ENCODE measurements at places on chromosomes 1 and 21. TPM values are rescaled to one million over a fixed set of nuclear protein-coding genes. Genes with fewer than 3 reads are reported as not detected.

DNA sequence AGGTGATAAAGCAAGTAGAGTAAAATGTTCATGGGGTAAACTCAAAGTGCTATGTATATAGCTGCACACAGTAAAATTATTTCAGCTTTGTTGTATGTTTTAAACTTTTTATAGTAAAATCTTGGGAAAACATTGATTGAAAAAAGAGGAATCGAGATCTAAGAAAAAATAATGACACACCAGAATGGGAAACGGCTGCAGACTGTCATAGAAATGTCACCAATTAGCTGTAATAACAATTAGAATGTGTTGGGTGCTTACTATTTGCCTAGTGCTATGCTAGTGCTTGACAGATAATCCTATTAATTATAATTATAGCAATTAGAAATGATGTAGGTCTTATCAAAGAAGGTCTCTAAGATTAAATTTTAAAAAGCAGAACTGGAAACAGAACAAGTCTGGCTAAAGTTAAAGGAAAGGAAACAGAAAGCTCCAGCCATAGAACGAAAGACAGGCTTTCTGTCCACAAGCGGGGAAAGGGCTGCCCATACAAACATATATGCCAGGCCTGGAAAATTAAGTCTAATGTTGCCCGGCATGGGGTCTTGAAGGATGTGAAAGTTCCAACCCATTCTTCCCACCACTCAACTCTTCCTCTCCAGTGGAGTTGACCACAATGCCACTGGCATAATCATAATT is 5.0 kb downstream of the PCNX2 start:
- no peaks in the 10 kb centered on the region for H3K27me3 ChIP-seq
- H3K4me1 ChIP-seq = peaks cover 17% of the 10 kb centered on the region
- no peak overlapping the region for H3K27ac ChIP-seq

- no peak overlapping the region for H3K27ac ChIP-seq
- no peaks in the 10 kb centered on the region for H3K36me3 ChIP-seq
- no peaks in the 10 kb centered on the region for H3K27me3 ChIP-seq
- no peaks in the 10 kb centered on the region for H3K4me1 ChIP-seq
- DNase-seq = no peak
Measured at GRCh38 chr1:41752514-41753170, 166.1 kb downstream of the HIVEP3 start.

- H3K27ac ChIP-seq = no peak overlapping the region
- H3K27me3 ChIP-seq = peaks cover 1% of the 10 kb centered on the region
- no peaks in the 10 kb centered on the region for H3K36me3 ChIP-seq
Measured at GRCh38 chr1:179016706-179017382, 8.8 kb upstream of the FAM20B start.

DNA sequence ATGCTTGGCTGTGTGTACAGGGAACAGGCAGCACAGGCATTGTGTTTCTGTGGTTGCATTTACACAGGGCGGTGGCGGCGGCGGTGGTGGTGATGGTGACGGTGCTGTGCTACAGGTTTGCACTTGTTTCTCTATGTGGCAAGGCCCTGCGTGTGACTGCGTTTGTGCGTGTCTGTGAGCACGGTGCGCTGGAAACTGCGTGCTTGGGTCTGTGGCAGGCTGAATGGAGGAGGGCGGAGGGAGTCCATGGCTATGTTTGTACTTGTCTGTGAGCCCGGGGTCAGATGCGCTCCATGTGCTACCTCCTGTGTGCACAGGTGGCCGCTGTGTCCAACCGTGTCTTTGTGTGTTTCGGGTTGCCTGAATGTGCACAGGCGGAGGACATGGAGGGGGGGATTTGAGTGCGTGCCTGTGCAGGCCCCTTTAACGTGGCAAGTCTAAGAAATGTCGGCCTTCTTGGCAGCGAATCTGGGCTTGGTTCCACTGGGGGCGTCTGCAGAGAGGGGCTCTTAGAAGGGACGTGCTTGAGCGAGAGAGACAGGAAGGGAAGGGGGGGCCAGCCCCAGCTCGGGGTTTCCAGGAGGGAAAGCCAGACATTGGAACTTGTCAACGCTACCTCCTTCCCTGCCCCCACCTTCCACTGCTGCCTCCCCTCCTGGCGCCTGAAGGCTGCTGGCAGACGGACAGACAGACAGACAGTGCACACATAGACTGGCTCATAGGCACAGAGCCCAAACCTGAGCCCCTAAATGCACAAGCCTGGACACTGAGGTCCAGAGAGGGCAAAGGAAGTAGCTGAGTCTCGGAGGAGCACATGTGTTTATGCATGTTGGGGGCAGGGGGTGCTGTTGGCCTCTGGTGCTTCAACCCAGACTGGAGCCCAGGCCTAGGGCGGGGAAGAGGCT is 32.7 kb upstream of the WASF2 start:
- H3K36me3 ChIP-seq = peaks cover 11% of the 10 kb centered on the region
- peak overlapping the region; percentile 43 for H3K4me3 ChIP-seq
- no peak overlapping the region for H3K27ac ChIP-seq
- peaks cover 18% of the 10 kb centered on the region for H3K27me3 ChIP-seq

- no peaks in the 10 kb centered on the region for H3K4me1 ChIP-seq
- peaks cover 10% of the 10 kb centered on the region for H3K27me3 ChIP-seq
- DNase-seq = no peak
- no peak overlapping the region for H3K27ac ChIP-seq
- no peaks in the 10 kb centered on the region for H3K36me3 ChIP-seq
Measured at GRCh38 chr1:46480959-46481646, 8.5 kb upstream of the DMBX1 start.

GRCh38 chr1:159943908-159944622 is 1.3 kb downstream of the IGSF9 start:
- no peak overlapping the region for H3K4me3 ChIP-seq
- H3K4me1 ChIP-seq = peaks cover 7% of the 10 kb centered on the region
- H3K27me3 ChIP-seq = peaks cover 14% of the 10 kb centered on the region
- H3K27ac ChIP-seq = no peak overlapping the region
- no peaks in the 10 kb centered on the region for H3K36me3 ChIP-seq
- no peak for DNase-seq

DNA sequence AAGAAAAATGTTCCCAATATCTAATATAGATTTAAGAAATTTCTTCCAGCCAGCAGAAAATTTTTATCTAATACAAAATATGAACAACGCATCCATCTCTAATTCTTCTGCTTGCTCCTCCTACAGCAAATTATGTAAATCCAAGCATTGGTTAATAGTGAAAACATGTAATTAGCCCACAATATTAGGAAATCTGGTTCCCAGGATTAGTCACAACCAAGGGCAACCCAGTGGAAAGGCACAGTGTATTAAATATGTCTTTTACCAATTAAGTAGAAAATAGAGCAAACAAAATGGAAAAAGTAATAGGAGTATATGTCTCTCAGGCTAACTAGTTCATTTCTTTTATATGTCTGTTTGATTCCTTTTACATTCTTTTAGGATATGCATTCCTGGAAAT is 59.4 kb upstream of the IFI44L start:
- H3K4me3 ChIP-seq = no peak overlapping the region
- H3K36me3 ChIP-seq = no peaks in the 10 kb centered on the region
- no peaks in the 10 kb centered on the region for H3K4me1 ChIP-seq
- no peak overlapping the region for H3K27ac ChIP-seq
- DNase-seq = no peak

- no peak overlapping the region for H3K4me3 ChIP-seq
- no peaks in the 10 kb centered on the region for H3K36me3 ChIP-seq
- peaks cover 30% of the 10 kb centered on the region for H3K4me1 ChIP-seq
- no peak overlapping the region for H3K27ac ChIP-seq
- H3K27me3 ChIP-seq = no peaks in the 10 kb centered on the region
Measured at GRCh38 chr1:224219612-224220059, 36.6 kb downstream of the DEGS1 start.

DNA sequence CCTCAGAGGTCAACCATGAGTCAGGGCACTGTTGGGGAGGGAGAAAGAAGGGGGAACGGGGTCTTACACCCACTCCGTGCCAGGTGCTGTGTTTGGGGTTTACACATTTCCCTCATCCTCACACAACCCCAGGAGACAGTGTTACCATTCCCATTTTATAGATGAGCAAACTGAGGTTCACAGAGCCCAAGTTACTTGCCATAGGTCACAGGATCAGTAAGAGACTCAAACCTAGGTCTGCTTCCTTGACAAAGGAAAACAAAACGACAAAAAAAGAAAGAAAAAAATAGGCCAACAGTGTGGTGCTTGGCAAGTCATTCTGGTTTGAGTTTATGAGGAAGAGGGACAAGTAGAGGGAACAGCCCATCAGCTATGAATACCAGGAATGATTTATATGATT is 16.3 kb upstream of the CDCP2 start:
- no peak overlapping the region for H3K27ac ChIP-seq
- no peaks in the 10 kb centered on the region for H3K36me3 ChIP-seq
- no peak for DNase-seq
- H3K4me1 ChIP-seq = peaks cover 23% of the 10 kb centered on the region

- H3K4me3 ChIP-seq = no peak overlapping the region
- no peak overlapping the region for H3K27ac ChIP-seq
- H3K27me3 ChIP-seq = no peaks in the 10 kb centered on the region
- peaks cover 18% of the 10 kb centered on the region for H3K4me1 ChIP-seq
- no peaks in the 10 kb centered on the region for H3K36me3 ChIP-seq
Measured at GRCh38 chr1:162976628-162977027, 92.5 kb upstream of the RGS4 start.

DNA sequence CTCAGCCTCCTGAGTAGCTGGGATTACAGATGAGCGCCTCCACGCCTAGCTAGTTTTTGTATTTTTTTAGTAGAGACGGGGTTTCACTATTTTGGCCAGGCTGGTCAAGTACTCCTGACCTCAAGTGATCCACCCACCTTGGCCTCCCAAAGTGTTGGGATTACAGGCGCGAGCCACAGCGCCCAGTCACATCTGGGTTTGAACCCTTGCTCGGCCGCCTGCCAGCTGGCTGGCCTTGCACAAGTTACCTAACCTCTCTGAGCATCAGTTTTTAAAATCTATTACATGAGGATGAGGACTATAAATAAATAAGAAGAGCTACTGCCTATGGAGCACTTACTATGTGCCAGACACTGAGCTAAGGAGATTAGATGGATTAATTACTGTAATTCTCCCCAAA is 17.7 kb upstream of the PADI2 start:
- peaks cover 6% of the 10 kb centered on the region for H3K27me3 ChIP-seq
- no peak overlapping the region for H3K4me3 ChIP-seq
- no peaks in the 10 kb centered on the region for H3K36me3 ChIP-seq
- no peak for DNase-seq
- H3K27ac ChIP-seq = no peak overlapping the region

GRCh38 chr1:31368611-31369107 is 4.2 kb downstream of the FABP3 start:
- H3K4me3 ChIP-seq = no peak overlapping the region
- peaks cover 11% of the 10 kb centered on the region for H3K27me3 ChIP-seq
- no peak for DNase-seq
- peaks cover 11% of the 10 kb centered on the region for H3K4me1 ChIP-seq
- peaks cover 13% of the 10 kb centered on the region for H3K36me3 ChIP-seq

- H3K27me3 ChIP-seq = peaks cover 10% of the 10 kb centered on the region
- peak overlapping the region; percentile 38 for H3K4me3 ChIP-seq
- no peak for DNase-seq
- H3K27ac ChIP-seq = no peak overlapping the region
- H3K4me1 ChIP-seq = peaks cover 25% of the 10 kb centered on the region
- H3K36me3 ChIP-seq = no peaks in the 10 kb centered on the region
Measured at GRCh38 chr1:178500936-178501554, 4.3 kb upstream of the CLEC20A start.

- H3K4me1 ChIP-seq = no peaks in the 10 kb centered on the region
- H3K4me3 ChIP-seq = no peak overlapping the region
- no peaks in the 10 kb centered on the region for H3K36me3 ChIP-seq
- DNase-seq = no peak
Measured at GRCh38 chr1:24948079-24948827, 18.2 kb upstream of the RUNX3 start.

DNA sequence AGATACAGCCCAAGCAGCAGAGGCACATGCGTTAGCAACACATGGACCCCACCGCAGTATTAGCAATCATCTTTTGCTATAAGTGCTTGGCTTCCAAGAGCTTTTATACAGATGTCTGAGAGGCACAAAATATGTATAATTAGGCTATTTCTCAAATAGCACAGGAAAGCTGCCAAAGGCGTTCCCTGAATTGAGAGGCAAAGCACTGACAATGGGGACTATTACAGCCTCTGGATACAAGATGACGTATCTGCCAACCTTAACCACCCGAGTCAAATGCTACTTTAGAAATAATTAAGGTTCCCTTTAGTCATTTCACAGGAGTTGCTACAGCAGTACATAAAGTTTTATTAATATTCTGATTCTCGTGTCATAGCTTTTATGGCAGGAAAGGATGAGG is 6.4 kb downstream of the STMN1 start:
- peaks cover 55% of the 10 kb centered on the region for H3K36me3 ChIP-seq
- H3K4me3 ChIP-seq = peak overlapping the region; percentile 65
- peaks cover 1% of the 10 kb centered on the region for H3K27me3 ChIP-seq
- no peak for DNase-seq

DNA sequence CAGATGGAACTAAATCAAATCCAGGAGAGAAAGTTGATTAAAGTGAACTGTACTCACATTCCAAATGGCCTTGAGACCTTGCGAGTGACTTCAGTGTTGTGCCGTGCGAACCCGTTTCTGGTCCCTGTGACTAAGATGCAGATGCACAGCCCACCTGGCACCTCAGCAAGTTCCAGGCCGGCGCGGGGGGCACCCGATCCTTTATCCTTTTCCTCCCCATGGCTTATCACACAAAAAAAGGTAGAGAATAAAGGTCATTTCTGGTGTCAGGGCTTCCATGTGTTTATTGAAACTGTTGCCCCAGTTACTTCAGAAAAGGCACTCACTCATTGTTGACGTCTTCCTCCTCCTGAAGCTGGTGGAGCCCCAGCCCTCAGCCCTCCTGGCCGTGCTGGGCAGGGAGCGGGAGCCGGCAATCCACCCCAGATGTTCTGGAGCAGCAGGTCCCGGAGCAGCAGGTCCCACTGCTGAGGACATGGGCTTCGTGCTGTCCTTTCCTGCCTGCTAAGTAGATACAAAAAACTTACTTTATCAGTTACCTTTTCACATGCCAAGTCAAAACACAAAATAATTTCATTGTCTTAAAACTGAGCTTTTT is 53.0 kb downstream of the PCNT start:
- H3K4me1 ChIP-seq = peaks cover 4% of the 10 kb centered on the region
- H3K4me3 ChIP-seq = peak overlapping the region; percentile 59
- peaks cover 16% of the 10 kb centered on the region for H3K36me3 ChIP-seq
- no peak for DNase-seq
- H3K27ac ChIP-seq = no peak overlapping the region

DNA sequence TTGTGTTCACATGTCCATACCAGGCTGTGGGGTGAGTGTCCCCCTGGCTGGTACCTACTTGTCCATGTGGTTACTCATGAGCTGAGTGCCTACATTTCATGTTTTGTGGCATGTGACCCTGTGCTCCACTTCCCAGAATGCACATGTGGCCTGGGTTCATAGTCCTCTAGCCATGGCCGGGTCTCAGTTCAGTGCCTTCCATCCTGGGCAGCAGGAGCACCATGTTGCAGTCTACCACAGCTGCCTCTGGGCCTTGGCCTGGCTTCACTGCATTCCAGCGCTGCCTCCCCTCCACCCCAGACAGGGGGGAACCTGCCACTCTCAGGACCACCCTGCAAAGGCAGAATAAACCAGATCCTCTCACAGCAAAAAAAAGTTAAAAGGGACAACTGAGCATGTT is 5.5 kb downstream of the CEPT1 start:
- H3K36me3 ChIP-seq = peaks cover 26% of the 10 kb centered on the region
- H3K27me3 ChIP-seq = peaks cover 2% of the 10 kb centered on the region
- H3K4me1 ChIP-seq = peaks cover 63% of the 10 kb centered on the region
- no peak overlapping the region for H3K4me3 ChIP-seq
- peak overlapping the region; percentile 46 for H3K27ac ChIP-seq
- no peak for DNase-seq

- no peaks in the 10 kb centered on the region for H3K4me1 ChIP-seq
- H3K27me3 ChIP-seq = no peaks in the 10 kb centered on the region
- H3K4me3 ChIP-seq = no peak overlapping the region
- no peaks in the 10 kb centered on the region for H3K36me3 ChIP-seq
Measured at GRCh38 chr1:160708118-160708517, 3.5 kb downstream of the CD48 start.

The NBPF10 gene
- 0.26 TPM for total RNA-seq

The SLC35F3 gene
- 0.36 TPM for total RNA-seq

The GBP3 gene
- 0.36 TPM for total RNA-seq

The PLPPR4 gene
- 0.15 TPM for total RNA-seq

The FAM72B gene
- 12.0 TPM for total RNA-seq

The NHLH2 gene
- 2.3 TPM for total RNA-seq

The PRAMEF25 gene
- not detected for total RNA-seq

Measured in endothelial cell (in vitro differentiated cells).